ENCODE measurements at places on chromosomes 12 and 14.

DNA sequence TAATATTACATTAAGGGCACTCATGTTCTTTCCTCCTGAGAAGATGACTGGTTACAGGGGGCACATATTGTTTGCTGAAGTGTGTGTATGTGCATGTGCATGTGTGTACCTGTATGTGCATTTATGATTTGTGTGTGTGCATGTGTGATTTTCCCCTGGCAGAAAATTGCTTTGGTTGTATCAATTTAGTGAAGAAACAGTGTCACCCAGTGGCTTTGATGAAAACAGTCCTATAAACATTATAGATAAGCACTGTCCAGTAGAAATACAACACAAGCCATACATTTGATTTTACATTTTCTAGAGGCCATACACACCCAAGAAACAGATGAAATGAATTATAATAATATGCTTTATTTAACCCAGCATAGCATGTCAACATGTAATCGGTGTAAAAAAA lies 8.6 kb downstream of the PDE3A start:
- no peak for DNase-seq

- DNase-seq: no peak
These were observed 6.1 kb downstream of the CFAP73 start for GRCh38 chr12:113155646-113156045.

DNA sequence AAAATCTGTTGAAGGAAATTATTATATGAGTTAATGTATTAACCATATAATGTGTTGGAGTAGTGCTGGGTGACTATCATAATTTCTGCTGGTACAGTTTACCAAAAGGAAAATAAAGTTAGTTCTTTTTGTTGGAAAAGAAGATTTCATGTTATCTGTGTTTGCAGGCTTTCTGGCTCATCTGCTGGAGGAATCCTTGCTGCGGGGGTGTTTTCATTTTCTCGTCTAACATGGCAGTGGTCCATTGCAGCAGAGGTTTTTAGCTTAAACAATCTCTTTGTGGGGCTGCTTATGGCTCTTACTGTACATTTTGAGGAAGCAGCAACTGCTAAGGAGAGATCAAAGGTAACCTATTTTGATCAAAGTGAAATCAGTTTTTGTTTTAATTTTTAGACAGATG lies 24.1 kb downstream of the TMEM260 start:
- DNase-seq: no peak

GRCh38 chr12:29228474-29229157 lies 79.5 kb downstream of the FAR2 start:
- no peak for DNase-seq

DNA sequence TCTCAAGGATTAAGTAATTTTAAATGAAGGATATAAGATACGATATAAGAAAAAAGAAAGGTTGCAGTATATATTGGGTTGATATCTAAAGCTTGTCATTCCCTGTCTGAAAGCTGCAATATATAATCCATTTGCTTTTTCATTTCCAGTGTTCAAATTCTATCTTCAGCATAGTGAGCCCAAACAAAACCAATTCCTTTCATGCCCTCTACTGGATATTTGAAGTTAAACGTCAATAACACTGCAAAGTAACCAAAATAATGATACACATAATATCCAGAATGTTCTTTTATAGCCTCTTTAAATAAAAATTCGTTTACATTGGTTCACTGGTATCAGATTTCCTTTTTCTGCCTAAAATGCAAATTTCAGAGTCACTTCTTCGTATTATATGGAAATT lies 64.5 kb upstream of the DAAM1 start:
- peak; percentile 15 for DNase-seq

DNA sequence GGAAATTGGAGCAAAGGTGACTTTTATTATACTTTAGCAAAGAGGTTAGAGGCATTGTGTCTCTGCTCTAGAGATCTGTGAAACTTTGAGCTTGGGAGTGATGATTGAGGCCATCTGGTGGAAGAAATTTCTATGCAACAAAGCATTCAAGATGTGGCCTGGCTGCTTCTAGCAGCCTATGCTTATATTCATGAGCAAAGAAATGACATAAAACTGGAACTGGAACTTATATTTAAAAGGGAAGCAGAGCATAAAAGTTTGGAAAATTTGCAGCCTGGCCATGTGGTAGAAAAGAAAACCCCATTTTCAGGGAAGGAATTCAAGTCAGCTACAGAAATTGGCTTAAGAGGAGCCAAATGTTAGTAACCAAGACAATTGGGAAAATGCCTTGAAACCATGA lies 70.4 kb downstream of the SDR9C7 start:
- DNase-seq: no peak

GRCh38 chr14:39641224-39641623 lies 209.0 kb upstream of the FBXO33 start:
- DNase-seq: no peak

- peak; percentile 100 for DNase-seq
These were observed 37.0 kb downstream of the ZFHX2 start for GRCh38 chr14:23514644-23514957.

- DNase-seq: no peak
These were observed 10.7 kb upstream of the C12orf76 start for GRCh38 chr12:110058875-110059615.

GRCh38 chr14:77498120-77498979 lies at the start of gene ISM2:
Gene ISM2 (minus strand): TSS chr14:77498816. CDS start chr14:77498793, 23 bp downstream.
- DNase-seq: no peak

DNA sequence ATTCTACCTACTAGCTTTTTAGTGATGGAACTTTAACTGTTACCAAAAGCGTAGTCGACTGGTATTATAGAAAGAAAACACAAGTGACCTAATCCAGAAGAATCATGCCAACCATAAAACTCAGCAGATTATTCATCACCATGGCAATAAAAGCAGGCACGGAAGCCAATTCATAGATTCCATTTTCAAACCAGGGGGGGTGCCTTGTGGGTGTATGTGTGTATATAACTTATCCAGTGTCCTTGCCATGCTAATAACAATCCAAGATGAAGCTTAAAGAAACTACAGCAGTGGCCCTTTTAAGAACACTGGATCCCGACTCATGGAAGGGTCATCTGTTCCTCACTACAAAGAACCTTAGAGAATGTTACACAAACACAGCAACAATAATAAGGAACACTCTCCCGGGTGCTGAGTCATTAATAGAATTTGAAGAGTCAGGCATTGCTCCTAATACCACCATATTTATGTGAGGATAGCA lies 61.0 kb downstream of the EPS8 start:
- no peak for DNase-seq

DNA sequence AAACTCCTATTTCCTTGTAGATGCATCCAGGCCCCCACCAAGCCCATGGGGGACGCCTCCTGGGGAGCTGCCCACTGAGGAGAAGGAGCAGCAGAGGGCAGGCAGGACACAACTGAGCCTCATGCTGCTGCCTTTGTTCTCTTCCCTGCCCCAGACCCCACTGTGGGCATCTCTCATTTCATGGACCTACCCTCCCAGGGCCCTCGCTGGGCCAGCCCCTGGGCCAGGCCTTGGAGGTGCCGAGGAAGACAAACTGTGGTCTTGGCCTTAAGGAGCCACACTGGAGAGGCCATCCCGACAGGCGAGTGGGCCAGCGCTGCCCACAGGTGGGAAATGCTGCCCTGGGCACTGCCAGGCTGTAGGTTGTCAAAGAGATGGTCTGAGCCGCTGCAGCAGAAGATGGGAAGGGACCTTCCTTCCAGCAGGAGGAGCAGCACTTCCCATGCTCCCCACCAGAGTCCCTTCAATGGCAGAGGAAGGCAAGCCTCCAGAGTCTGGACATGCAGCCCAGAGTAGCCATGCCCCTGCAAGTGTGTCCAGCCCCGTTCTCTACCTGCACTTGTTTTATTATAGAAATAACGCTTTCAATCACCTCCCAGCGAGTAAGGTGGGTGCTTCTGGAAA lies 147.4 kb downstream of the BCL11B start:
- no peak for DNase-seq

GRCh38 chr12:53298164-53298563 lies 1.3 kb upstream of the MYG1 start:
- DNase-seq: no peak

- DNase-seq: no peak
These were observed 112.0 kb downstream of the GPHN start for GRCh38 chr14:66619952-66620351.

Measured in NCI-H2029 (cell line).